Fibroblast of upper back skin (primary cell): ENCODE measurements at places on chromosomes 4 and X.
A peak's percentile ranks its signal among the peaks of the same experiment; 100 is the strongest.

DNA sequence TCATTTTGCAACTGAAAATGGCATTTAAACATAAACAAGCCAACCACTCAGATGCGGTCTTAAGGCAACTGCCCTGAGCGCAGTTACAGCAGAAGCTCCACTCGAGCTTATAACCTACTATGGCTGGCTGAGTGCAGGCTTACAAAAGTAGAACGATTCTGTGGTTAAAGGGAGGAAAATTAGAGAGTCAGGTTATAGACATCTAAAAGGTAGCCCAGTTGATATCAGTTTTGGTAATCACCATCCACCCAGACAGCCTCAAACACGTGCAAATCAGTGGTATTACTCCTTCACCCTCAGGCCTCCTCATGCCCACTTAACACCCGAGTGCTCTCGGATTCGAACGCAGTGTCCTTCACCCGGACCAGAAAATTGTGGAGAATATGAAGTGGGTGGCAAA lies 3.1 kb downstream of the LEF1 start:
- no peak for DNase-seq

- peak; percentile 89 for DNase-seq
Observed at GRCh38 chr4:163694385-163694784, 199.9 kb downstream of the TMA16 start.

GRCh38 chr4:106766519-106766918 lies 269.6 kb downstream of the DKK2 start:
- DNase-seq, result peak; percentile 93

GRCh38 chr4:97900229-97900628 lies 243.0 kb downstream of the STPG2 start:
- no peak for DNase-seq

- DNase-seq, result no peak
Observed at GRCh38 chrX:140391313-140391712, 113.6 kb downstream of the SOX3 start.

DNA sequence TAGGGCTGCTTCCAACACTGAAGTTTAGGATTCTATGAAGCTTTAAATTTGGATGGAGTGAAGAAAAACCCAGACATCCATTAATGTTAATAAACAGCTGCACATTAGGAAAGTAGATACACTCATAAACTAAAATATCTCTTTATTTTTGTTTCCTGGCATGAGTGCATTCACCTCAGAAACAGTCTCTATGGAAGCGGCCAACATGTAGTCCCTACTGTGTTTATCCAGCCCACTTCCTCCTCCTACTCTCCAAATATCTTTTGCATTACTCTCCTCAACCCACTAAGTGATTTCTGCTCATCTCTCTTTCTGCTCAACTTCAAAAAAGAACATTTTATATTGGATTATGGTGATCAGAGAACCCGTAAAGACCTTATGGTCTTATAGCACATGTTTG lies 180.3 kb upstream of the MXRA5 start:
- peak; percentile 54 for DNase-seq

DNA sequence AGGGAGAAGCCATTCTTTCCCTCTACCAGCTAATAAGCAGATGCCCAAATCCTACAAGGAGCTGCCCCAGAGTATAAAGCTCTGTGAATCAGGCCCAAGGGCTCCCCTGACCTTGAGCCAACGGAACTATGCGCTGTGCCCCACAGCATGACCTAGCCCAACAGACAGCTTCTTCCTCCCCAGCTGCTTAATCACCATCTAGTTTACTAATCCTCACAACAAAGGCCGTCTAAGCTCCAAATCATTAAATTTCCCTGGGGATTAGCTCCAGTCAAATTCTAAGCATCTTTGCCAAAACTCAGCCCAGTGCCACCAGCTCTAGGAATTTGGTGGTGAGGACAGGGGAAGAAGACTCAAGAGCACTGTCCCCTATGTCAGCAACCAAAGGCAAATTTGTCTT lies 113.1 kb downstream of the SHROOM4 start:
- DNase-seq, result no peak

DNA sequence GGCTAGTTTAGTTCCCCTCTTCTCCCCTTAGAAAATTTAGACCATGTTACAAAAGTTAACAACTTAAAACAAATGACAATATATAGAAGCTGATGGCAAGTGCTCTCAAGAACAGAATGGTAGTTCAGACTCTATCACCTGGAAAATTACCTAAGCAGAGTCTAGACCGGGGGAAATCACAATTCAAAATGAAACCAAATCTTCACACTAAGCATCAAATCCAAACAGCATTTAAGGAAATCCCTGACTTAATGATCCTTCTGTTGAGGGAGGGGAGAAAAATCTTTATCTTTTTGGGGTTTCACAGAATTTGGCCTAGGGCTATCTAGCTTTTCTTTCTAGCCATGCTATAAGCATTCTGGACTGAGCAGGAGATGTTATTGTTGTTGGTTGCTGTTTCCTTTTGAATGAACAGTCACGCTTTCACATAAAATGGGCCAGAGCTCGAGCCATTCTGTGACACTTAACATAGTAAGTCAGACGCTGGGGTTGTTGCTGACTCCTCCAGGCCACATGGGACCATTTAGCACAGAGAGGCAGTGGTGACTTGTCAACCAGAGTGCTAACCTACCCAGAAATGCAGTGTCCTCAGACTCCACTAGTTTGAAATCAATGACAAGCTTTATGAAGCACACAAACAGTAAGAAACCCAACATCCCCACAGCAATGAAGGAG lies 16.0 kb upstream of the LSM6 start:
- DNase-seq, result no peak

- no peak for DNase-seq
Observed at GRCh38 chr4:158778712-158779111, 9.9 kb downstream of the FNIP2 start.

GRCh38 chrX:24444645-24445044 lies 20.4 kb upstream of the PDK3 start:
- no peak for DNase-seq

- DNase-seq, result no peak
Observed at GRCh38 chrX:150316564-150316963, 46.6 kb upstream of the MAMLD1 start.

GRCh38 chr4:144685911-144686310 lies 40.0 kb downstream of the HHIP start:
- no peak for DNase-seq

DNA sequence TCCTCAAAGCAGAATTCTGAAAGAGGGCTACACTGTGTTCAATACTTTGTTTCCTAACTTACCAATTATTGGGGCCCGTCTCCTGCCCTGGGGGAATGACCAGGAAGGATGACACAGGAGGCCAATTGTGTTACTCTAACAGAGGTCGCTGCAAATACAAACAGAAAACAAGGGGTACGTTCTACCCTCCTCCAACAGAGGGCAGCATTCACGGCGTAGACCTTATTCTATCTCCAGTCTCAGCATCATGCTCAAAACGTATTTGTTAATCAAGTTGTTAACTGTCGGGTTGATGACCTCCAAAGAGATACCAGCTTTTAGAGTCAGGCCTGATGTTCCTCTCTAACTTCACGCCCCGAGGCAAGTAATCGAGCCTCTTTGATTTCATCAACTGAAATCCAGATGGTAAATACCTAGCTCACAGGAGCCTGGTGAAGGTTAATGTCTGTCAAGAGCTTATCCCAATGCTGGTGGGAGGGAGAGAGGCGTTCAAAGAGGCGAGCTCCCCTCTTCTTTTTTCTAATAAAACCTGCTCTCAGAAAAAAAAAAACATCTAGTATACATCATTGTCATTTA lies 181.0 kb upstream of the KCNIP4 start:
- DNase-seq, result peak; percentile 34

DNA sequence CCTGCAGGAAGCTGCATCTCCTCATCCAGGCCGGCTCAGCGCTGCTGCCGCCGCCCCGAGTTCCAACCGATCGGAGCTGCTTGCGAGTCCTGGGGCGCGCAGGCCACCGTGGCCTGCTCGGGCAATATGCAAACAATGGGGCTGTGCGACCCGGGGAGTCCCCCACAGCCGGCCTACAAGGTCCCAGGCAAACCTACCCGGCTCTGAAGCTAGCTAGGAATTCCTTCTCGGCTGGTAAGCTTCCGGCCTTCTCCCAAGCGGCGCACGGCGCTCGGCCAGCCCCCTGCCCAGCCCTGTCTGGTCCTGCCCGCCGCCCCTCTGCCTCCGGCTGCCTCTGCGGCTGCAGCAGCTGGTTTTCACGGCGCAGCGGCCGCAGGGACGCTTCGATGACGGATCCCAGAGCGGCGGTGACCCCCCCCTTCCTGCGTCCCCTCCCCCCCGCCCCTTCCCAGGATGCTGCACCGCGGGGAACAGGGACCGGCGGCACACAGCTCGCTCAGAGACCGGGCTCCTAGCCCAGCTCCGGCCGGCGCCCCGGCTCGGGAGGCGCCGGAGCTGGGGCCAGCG lies 59.4 kb downstream of the TSC22D3 start:
- DNase-seq, result no peak

DNA sequence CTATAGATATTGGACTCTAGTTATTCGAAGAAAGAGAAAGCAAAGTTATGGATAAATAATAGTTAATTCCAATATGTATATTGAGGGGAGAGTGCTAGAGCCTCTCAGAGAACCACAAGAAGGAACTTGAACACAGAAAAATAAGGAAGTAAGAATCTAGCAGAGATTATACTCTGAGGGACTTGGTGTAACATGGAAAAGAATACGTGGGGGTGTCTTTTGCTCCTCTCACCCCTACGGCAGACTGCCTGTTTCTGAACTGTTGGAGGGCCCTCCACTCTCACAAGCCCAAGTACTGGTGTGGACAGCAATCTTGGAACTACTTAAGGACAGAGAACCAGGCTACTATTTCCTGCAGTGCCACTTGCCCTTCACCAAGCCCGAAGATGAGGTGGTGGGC lies 1174.4 kb upstream of the PCDH10 start:
- no peak for DNase-seq

GRCh38 chr4:72305620-72306019 lies 263.4 kb downstream of the ADAMTS3 start:
- DNase-seq, result no peak

GRCh38 chr4:17701882-17702281 lies 79.5 kb downstream of the FAM184B start:
- no peak for DNase-seq

- DNase-seq, result no peak
Observed at GRCh38 chr4:140857111-140857510, 100.9 kb upstream of the TBC1D9 start.

DNA sequence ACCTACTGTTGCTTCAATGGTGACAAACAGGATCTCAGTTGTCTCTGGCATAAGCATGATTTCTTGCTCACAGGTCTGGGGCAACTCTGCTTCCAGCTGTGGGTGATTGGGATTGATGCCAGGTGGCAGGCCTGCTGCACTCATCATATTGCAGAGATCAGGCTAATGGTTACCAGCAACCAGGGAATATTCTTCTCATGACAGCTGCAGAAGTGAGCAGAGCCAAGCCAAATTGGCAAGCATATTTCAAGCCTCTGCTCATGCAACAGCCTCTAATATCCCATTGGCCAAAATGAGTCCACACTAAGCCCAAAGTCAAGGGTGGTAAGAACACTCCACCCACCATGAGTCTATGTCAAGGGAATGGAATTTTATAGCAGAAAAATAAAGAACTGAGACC lies 26.7 kb upstream of the TBC1D19 start:
- peak; percentile 98 for DNase-seq

DNA sequence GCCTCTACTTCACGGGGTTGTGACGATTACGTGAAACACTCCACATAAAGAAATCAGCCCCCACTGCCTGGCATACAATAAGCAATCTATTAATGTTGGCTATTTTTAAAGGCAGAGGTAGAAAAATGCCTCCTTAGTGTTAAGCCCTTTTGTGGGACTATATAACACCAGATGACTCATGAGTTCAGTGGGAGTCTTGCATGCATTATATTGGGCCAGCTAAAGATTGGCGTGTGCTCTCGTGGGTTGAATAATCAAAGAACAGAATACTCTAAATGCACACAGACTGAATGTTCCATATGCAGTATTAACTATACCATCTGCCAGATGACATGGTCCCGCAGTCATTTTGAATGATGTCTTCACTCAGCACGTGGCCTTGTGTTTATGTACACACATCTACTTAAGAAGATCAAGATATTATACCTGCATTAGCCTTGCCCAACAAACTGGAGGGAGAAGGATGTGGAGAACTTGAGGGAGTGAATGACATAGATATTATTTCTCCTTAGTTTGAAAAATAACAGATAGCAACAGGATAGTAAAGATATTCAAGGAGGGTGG lies 85.0 kb upstream of the MYOZ2 start:
- peak; percentile 49 for DNase-seq

- no peak for DNase-seq
Observed at GRCh38 chrX:49992853-49993252, 70.5 kb downstream of the CLCN5 start.

DNA sequence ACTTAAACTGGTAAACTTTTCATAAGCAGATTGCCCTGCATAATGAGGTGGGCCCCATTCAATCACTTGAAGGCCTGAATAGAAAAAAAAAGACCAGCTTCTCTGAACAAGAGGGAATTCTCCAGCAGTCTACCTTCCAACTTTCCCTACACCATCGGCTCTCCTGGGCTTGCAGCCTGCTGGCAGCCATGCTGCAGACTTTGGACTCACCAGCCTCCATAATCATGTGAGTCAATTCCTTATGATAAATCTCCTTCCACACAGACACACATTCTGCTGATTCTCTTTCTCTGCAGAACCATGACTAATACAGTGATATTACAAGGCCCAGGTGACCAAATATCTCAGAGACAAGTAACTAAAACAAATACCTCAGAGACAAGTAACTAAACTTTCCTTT lies 113.8 kb upstream of the WDR17 start:
- DNase-seq, result peak; percentile 10

- no peak for DNase-seq
Observed at GRCh38 chr4:176784816-176785215, 7.9 kb downstream of the VEGFC start.

DNA sequence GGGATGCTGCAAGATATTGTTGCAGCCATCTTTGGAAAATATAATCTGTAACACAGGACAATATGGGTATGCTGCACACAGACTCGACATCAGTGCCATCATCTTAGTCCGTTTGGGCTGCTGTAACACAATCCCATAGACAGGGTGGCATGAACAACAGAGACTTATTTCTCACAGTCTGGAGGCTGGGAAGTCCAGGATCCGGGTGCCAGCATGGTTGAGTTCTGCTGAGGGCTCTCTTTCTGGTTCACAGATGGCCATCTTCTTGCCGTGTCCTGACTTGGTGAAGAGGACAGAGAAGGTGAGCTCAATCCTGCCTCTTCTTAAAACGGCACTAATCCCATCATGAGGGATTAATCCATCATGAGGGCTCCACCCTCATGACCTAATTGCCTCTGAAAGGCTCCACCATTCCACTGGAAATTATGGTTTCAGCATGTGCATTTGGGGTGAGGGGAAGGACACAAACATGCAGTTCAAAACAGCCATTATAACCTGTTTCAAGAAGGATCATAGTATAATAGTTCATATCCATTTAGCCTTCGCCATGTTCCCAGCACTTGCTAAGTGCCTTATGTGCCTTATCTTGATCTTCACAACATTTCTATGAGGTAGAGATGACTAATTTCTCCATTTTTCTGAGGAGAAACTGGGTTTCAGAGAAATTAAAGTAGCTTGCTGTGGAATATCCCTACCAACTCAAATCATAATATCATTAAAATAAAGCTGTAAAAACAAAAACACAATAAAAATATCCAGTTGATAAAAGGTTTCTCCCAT lies 27.9 kb upstream of the SPP1 start:
- no peak for DNase-seq

- peak; percentile 97 for DNase-seq
Observed at GRCh38 chrX:136130931-136131833, 16.2 kb upstream of the FHL1 start.

GRCh38 chr4:127284236-127284635 lies 348.5 kb upstream of the INTU start:
- DNase-seq, result peak; percentile 31

- DNase-seq, result peak; percentile 51
Observed at GRCh38 chrX:21885568-21885967, 29.8 kb downstream of the YY2 start.

- no peak for DNase-seq
Observed at GRCh38 chrX:136112778-136113177, 34.6 kb upstream of the FHL1 start.

GRCh38 chr4:7581477-7581876 lies 146.7 kb upstream of the PSAPL1 start:
- peak; percentile 26 for DNase-seq
